ENCODE measurements at places on chromosomes 3 and 15.

DNA sequence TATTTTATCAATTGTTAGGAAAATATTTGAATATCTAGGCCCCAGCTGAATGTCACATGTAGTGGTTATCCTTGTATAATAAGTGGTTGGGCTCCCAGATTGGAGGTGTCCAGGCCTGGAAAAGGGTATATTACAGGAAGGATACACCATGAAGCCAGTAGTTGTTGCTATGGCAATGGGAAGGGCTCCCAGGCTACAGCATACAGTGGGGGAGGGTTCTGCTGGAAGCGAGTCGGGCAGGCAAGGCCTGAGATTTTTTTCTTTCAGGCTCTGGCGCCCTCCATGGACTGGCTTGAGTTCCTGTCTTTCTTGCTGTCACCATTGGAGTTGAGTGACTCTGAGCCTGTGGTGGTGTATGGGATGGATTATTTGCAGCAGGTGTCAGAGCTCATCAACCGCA is 8.9 kb downstream of the ECE2 start:
- peak; percentile 38 for DNase-seq

GRCh38 chr15:69489073-69489571 is 36.5 kb downstream of the RPLP1 start:
- no peak for DNase-seq

DNA sequence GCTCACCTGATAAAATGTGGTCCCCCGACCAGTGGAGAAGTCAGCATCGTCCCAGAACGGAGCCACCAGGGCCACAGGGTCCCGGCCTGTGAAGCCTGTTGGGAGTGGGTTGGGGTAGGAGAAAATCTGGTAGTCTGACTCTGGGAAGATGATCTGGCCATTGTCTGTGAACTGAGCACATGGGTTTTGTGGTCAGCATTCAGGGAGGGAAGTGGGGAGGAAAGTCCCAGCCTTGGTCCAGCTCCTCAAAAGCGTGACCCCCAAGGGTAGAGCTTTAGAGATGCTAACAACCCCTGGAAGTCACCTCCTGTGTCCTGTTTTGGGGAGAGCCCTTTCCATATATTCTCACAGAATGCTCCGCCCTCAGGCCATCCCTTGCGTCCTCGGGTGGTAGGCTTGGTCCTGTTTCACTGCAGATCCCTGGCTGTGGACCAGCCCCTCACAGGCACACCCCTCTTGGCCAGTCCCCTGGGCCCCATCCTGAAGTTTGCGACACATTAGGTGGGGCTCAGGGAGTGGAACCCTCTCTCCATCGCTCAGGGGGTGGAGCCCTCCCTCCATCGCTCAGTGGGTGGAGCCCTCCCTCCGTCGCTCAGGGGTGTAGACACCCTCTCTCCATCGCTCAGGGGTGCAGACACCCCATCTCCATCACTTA is 40.0 kb downstream of the MUC4 start:
- DNase-seq = no peak

DNA sequence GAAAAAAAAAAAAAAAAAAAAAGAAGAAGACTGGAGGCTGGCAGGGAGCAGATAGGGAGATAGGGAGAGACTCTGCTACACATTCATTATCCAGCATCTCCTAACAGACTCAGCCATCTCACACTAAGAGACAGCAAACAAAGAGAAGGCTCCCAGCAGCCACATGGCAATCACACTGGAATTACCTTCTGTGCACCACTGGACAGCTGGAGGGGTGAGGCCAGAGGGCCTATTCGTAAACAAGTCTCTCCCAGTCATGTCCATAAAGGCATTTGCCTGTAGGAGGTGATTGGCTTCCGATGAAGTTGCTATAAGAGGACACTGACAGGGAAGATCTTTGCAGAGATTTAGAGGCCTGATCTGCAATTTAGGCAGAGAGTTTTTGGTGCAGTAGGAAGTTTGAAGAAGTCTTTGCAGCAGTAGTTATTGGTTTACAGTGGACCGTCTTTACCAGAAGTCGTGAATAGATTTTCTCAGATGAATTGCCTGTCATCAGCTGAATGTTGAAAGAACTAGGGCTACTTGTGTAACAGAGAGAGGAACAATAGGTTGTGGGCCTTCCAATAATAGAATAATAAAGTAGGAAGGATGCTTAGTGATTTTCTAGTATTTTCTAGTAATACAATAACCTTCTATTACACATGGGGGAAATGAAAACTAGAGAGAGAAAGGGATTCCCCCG is 89.7 kb downstream of the TP63 start:
- no peak for DNase-seq

- peak; percentile 23 for DNase-seq
Measured at GRCh38 chr15:33584797-33585196, 274.0 kb downstream of the RYR3 start.

DNA sequence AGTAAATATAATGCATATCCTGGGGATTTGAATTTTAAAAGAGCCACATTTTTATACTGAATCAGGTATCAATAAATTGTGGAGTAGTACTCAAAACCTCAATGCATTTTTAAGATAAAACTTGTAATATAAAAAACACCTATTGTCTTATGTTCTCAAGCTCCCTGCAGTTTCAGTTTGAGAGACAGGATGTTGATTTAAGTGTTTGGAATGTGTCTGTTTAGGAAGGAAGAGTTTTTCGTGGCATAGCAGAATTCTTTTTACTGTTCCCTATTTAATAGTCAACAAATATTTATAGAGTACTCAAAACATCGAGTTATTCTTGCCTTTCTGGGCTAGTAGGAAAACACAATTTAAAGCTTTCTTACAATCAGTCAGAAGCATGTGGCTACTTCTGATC is 146.1 kb upstream of the BCHE start:
- no peak for DNase-seq

DNA sequence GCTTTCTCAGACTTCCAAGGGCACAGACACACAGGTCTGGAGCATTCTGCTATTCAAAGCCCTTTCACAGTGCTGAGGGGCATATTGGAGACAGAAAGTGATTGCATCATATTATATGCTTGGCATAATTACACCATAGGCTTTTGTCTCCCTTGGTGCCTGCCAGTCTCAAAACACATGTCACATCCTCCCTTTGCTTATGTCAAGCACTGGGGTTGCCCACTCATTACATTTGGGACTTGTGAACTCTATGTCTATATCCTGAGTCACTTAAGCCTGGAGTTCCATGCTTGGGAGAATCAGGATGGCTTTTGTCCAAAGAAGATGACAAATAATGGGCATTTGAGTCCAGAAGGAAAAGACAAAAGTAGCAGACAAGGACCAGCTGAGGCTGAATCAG is 12.3 kb upstream of the PDZRN3 start:
- no peak for DNase-seq

DNA sequence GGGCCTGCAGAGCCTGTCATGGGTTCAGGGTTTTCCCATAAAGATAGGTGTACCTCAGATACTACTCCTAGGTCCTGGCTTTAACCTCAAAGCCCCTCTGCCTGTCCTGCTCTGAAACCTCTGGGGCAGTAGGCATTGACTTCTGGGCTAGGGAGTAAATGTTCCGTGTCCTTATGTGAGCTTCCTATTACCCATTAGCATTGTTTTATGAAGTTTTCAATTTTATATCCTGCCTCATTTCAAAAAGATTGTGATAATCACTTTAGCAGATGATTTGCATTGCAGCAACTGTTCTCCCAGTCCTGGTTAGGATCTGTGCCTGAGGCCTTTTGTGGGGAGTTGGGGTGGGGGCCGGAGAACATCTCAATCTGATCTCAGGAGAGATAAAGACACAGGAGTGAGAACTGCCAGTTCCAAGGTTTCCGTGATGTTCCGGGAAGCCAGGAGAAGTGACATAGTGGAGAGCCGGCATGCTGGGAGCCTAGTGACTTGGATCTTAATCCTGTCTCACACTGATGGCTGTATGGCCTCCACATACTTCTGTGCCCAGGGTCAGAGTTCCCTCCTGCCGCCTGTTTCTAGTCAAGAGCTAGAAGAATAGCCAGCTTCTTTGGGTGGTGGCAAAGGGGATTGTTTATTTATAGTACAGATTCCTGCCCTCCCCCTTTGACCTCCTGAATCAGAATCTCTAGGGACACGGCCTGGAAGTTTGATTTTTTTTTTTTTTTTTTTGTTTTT is 10.6 kb downstream of the TPM1 start:
- DNase-seq = no peak

All from erythroblast (primary cell).